ENCODE measurements at places on chromosomes 1 and 21.

GRCh38 chr1:153536012-153536670 lies 350 bp upstream of the S100A6 start:
- DNase-seq, result peak; percentile 92

GRCh38 chr1:160864173-160864572 lies 1.5 kb upstream of the CD244 start:
- no peak for DNase-seq

- no peak for DNase-seq
Measured at GRCh38 chr1:183476081-183476480, 3.8 kb downstream of the SMG7 start.

DNA sequence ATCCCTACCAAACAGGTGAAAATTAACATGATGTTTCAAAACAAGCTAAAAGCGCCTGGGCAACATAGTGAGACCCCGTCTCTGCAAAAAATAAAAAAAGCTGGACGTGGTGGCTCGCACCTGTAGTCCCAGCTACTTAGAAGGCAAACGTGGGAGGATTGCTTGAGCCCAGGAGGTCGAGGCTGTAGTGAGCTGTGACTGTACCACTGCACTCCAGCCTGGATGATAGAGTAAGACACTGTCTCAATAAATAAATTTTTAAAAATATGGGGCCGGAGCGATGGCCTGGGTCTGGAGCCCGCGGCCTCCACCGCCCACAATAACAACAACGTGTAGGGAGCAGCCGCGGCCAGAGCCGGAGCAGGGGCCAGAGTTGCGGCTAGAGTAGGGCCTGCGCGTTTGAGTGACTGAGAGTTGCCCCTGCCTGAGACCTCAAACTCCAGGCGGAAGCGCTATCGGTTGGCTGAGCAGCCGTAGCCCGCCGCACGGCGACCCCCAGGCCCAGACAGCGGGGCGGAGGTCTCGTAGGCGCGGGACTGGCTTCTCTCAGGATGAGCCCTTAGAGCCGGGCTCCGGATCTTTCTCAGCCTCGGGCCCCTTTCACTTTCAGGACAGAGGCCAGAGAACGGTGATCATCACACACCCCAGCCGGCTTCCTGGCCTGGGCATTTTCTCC lies 41.4 kb downstream of the ZMYM1 start:
- no peak for DNase-seq

DNA sequence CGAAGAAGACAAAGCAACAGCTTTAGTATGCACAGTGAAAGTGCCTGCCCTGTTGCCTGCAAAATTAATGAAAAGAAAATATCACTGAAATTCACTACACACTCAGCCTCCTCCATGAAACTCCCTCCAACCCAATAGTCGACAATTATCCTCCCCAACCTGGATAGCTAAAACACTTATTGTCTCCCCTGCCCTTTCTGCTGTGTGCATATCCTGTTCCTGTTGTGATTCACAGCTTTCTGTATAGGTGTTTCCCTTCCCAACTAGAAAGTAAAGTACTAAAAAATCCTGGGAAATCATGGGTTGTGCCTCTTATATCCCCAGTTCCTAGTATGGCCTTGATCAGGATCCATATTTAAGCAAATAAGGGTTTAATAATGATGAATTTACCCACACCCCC lies 412.1 kb downstream of the LTN1 start:
- DNase-seq, result no peak

GRCh38 chr1:151479462-151479861 lies 20.2 kb upstream of the POGZ start:
- no peak for DNase-seq

GRCh38 chr1:31954607-31955283 lies 16.6 kb upstream of the PTP4A2 start:
- DNase-seq, result peak; percentile 92

- DNase-seq, result peak; percentile 58
Measured at GRCh38 chr1:108075055-108075454, 110.1 kb upstream of the VAV3 start.

DNA sequence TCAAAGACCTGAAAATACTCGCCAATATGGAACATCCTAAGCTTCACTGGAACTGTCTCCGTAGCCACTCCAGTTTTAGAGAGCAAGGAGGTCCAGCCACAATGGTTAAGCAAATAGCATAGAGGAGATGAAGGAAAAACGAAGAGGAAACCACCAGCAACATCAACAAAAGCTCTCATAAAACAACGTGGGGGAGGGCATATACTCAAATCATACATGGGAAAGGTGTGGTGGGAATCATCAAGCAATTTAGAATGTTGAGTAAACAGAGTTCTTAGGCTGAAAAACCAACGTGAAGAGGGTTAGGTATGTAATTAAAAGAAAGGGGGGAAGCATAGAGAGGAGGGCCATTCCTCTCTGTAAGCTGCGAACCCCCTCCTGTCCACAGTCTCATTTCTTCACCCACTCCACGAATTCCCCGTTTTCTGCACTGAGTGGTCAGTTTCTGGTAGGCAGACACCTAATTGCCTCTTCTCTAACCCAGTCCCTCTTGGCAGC lies 1.0 kb downstream of the TMEM59 start:
- no peak for DNase-seq

DNA sequence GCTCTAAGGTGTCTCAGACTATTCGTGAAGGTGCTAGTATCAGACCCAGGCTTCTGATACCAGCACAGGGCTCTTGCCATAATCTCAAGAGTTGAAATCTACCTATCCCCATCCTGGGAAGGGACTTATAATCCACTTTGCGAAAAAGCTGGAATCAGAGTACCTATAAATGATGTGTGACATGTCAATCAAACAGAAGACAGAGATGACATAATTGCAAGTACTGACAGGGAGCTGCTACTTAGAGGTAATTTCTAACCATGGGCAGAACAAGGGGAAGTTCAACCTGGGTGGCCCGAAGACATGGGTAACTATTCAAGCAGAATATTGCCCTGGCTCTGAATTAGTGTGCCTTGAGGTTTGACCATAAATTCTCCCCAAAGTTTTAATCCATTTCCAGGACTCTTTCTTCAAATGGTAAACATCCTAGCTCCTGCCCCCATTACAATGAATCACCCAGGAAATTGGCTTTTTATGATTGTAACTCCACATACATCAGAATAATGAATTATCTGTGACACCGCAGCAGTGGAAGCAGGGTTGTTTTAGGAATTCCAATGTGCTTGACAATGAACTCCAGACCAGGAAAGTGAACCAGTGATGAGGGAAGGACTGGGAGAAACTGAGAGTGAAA lies 37.2 kb downstream of the KANK4 start:
- no peak for DNase-seq

DNA sequence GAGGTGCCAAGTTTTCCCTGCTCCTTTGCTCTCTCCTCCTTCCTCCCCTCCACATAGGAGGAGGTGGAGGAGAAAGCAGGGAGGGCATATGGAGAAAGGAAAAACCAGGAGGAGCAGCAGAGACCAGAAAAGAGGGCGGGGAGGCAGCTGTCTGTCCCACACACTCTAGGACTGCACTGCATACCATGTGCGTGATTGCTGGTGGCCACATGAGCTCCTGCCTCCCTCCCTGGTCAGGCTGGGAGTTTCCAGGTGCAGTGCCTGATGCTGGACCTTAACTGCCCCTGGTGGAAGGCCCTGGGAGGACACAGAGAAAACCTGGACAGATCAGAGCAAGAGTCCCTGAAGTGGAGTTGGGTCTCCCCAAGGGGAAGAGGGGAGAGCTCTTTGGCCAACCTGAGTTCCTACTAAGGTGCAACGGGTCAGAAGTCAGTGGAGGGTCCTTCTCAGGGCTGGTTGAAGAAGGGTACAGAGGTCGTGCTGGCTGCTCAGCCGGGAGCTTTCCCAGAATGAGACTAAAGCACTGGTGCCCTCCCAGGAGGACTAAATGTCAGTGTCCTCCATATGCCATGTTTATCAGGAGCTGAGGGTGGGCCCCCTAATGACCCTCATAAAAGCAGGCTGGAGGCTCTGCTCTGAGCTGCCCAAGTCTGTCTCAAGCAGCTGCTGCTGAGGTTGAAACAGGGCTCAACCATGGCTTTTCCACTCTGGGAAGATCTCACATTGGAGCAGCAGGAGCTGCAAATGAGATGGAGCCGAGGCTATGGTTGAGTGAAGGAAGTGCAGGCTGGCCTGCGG lies 3.5 kb upstream of the LGR6 start:
- peak; percentile 13 for DNase-seq

All from suppressor macrophage treated with lipopolysaccharide for 1 hour (primary cell).